Stimulated activated CD4-positive, alpha-beta T cell treated with anti-CD3 and anti-CD28 coated beads, Interleukin-1b, Interleukin-23, amount 100 ng/mL, for 1 hour (primary cell): ENCODE measurements at places on chromosomes 2 and 18.

DNA sequence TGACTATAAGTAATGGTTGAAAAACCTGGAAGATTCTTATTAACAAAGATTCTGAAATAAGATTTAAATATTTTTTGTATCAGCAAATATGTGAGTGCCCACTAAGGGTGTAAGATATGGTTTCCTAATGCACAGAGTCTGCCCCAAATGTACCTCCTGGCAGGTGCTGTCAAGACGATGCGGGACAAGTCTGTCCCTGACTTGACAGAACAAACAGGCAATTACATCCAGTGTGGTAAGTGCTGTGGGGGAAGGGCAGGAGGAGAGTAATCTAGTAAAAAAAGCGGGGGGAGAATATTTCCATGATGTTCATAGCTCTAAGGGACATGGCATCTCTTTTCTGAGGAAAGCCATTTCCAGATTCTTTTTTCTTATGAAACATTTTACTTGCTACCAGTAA is 127.5 kb downstream of the COL4A4 start:
- DNase-seq = no peak

DNA sequence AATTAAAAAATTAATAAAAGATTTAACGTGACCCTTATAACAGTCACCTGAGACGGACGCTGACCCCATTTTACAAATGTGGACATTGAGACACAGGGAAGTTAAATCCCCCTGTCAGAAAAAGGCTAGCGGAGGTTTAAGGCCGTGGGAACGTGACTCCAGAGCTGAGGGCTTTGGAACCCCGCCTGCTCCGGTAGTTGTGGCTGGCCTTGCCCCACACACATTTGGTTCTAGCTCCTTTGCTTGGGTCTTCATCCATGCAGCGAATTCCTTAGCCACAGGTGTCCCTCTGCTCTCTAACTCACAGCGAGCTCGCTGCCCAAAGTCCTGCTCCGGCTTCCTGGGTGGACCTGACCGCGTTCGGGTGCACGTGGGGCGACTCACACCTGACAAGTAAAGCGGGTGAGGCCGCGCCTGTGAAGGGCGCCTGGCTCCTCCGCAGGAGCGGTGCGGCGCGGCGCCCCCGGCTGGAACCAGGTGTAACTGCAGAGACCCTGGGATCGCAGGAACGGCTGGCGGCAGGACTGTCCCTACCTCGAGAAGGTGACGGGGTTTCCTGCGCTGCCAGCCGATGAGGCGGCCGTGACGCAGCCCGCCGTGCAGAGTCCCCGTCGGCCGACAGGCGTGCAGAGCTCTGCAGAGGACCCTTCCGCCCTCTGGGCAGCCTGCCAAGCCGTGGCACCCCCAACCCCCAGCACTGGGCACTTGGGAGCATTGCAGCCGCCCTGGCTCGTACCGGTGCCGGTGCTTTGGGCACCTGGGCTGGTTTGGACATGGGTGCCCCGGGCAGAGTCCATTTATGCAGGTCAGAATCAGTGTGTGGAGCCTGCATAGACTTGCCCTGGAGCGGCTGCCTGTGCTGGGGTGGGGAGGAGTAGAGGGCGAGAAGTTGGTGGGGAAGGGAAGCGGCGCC is 2.4 kb upstream of the PROC start:
- DNase-seq = peak; percentile 60

- DNase-seq = no peak
Observed at GRCh38 chr2:74991977-74992376, 33.5 kb downstream of the POLE4 start.

GRCh38 chr2:16765356-16765755 is 99.7 kb upstream of the CYRIA start:
- DNase-seq = no peak

GRCh38 chr18:24212939-24213338 is 74.1 kb downstream of the CABYR start:
- DNase-seq = no peak

GRCh38 chr18:26458526-26459232 is 89.7 kb downstream of the KCTD1 start:
- DNase-seq = no peak

- DNase-seq = no peak
Observed at GRCh38 chr2:28754321-28754720, 2.7 kb downstream of the PPP1CB start.

GRCh38 chr2:204681412-204681811 is 136.1 kb downstream of the PARD3B start:
- no peak for DNase-seq

DNA sequence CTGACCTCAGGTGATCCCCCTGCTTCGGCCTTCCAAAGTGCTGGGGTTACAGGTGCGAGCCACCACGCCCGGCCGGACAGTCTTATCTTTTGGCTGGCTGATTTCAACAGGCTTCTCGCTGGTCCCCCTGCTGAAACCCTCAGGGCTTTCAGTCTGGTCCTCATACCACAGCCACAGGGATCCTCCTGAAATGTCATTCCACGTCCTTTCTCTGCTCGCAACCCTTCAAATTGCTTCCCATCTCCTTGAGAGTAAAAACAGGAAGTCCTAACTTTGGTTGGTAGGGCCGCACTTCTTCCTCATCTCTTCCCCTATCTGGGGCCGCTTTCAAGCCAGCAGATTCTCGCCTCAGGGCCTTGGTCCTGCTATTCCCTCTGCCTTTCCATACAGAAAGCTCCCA is 1.4 kb upstream of the CAB39 start:
- DNase-seq = no peak

DNA sequence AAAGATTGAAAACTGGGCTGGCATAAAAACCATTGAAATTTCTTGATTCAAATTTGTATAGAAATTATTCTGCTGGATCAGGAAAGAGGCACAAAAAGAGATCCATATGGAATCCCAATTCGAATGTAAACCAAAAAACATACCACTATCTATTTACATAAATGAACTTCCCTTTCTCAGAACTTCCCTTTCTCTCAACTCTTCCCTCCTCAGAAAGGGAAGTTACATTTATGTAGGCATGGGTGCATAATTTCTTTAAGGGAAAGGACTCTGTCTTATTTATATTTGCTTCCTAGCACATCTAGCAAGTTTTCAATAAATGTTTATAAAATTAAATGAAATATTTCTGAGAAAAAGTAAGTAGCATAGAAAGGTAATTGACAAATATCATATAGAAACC is 398.1 kb upstream of the ATP5MC3 start:
- no peak for DNase-seq

DNA sequence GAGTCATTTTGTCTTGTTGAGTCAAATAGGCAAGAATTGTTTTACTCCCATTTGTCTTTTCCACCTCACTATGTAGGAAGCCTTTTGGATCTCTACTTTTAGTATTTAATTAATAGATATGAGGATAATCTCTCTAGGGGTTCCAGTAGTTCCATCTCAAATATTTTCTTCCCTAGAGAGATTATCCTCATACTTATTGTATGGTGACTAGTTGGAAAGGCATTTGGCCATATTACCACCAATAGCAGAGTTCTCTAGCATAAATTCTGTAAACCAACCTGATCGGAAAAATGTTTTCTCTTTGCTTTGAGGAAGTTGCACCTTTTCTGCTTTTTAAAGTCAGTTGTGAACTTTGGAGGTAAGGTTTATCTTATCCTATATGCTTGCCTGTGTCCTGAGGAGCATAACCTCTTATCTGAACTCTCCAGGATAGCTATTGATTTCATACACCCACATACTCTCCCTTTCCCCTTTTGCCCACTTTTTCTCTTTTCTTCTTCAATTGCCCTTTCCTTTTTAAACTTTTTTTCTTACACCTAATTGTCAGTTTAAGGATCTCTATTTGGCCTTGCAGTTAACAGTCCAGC is 100.8 kb downstream of the GALNT1 start:
- no peak for DNase-seq

DNA sequence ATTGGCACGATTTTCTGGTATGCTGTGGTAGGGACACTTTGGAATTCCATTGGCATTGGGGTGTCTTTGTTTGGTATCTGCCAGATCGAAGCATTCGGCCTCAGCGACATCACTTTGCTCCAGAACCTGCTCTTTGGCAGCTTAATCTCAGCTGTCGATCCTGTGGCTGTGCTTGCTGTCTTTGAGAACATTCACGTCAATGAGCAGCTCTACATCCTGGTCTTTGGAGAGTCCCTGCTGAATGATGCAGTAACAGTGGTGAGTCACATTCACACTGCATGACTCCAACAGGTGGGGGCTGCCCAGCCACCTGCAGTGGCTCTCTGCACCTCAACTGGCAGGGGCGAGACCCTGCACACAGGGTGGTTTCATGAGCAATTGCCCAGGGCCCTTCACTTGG is 38.4 kb downstream of the SLC9A2 start:
- DNase-seq = no peak

DNA sequence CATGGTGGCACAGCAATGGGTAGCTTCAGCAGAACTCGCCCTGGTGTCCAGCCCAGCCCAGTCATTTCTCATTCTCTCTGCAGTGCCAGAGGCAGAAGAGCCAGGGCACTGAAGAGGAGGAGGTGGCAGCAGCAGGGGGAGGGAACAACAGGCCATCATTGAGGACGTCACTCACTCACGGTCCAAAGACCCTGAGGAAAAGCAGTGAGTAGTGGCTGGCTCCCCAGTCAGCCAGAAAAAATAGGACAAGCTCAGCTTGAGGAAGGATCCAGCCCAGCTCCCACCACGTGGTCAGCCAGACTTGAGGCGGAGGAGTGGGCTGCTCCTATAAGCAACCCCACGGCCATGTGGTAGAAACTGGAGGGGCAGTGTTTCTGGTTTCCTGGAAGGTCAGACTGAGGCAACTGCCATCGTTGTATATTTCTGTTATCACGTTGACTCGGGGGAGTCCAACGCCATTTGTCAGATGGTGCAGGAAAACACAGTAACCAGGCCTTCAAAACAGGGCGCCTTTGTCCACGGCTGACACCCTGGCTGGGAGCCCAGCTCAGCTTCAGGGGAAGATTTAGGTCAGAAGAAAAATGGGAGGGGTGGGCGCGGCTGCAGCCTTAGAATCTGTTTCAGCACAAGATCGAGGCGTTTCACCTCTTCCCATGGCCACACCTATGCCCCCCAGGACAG is 19.0 kb upstream of the TMEM247 start:
- DNase-seq = no peak

DNA sequence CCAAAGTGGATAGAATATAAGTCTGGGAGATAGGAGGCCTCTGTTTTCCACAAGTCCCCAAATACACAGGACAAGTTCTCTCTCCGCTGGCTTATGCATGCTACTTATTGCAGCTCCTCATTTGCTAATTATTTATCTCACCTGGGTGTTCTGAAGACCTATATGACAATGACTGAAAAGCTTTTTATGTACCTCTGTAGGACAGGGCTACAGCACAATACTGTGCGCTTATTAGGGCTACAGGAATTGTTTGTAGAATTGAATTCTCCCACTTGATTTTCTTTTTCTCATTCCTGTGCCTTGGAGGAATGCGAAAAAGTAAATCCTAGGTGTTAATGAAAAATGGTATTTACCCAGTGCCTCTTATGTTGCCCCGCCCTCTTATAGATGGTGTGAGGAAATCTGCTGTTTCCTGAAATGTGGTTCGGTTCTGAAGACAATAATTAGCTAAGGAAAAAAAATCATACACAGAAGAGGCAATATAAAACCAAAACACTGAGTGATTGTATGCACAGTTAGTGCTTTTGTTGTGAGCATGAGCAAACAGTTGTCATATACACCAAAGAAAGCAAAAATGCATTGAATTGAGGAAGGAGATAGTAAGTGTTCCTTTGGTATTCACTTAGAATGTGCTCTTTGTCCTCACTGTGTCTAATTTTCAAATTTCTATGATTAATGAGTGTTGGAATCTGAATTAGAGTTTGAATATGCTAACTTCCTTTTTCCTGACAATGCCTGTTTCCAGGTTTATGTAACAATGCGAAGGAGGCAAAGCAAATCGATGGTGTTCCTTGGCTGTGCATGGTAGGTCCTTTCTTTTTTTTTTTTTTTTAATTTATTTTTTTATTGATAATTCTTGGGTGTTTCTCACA is 78.7 kb upstream of the PNPT1 start:
- DNase-seq = no peak

DNA sequence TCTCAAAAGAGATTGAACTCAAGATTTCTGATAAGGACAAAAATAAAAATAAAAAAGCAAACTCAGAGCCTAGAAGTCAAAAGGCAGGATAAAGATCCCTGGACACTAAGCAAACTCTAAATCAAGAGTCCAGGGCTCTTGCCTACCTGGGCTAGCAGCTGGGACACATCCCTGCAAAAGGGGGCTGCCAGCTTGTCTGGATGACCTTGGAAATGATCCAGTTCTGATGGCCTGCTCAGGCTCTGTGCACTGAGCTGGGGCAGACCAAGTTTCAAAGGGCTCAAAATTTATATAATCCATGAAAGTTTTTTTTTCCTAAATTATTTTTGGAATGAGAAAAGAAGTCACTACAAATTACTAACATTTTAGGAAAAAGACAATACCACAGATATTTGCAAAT is 557.3 kb downstream of the CNTNAP5 start:
- DNase-seq = no peak

GRCh38 chr2:129910446-129911362 is 68.8 kb upstream of the RAB6C start:
- no peak for DNase-seq
